ENCODE measurements at places on chromosomes 11 and 22. TPM values are rescaled to one million over a fixed set of nuclear protein-coding genes. Genes with fewer than 3 reads are reported as not detected.

FLRT1 gene
- 0.05 TPM for total RNA-seq

DGCR6 gene
- total RNA-seq = 1.2 TPM

MEI1 gene
- 9.2 TPM for total RNA-seq

- H3K36me3 ChIP-seq = no peaks in the 10 kb centered on the region
- no peak overlapping the region for H3K4me3 ChIP-seq
- no peak overlapping the region for H3K27ac ChIP-seq
- H3K27me3 ChIP-seq = no peaks in the 10 kb centered on the region
Measured at GRCh38 chr11:106398502-106399075, 321.1 kb downstream of the AASDHPPT start.

GRCh38 chr22:38824585-38824984, 19.2 kb downstream of the NPTXR start:
- DNase-seq = peak; percentile 70
- H3K36me3 ChIP-seq = no peaks in the 10 kb centered on the region
- H3K4me1 ChIP-seq = no peaks in the 10 kb centered on the region
- no peak overlapping the region for H3K4me3 ChIP-seq
- H3K27me3 ChIP-seq = no peaks in the 10 kb centered on the region
- H3K27ac ChIP-seq = no peak overlapping the region

DNA sequence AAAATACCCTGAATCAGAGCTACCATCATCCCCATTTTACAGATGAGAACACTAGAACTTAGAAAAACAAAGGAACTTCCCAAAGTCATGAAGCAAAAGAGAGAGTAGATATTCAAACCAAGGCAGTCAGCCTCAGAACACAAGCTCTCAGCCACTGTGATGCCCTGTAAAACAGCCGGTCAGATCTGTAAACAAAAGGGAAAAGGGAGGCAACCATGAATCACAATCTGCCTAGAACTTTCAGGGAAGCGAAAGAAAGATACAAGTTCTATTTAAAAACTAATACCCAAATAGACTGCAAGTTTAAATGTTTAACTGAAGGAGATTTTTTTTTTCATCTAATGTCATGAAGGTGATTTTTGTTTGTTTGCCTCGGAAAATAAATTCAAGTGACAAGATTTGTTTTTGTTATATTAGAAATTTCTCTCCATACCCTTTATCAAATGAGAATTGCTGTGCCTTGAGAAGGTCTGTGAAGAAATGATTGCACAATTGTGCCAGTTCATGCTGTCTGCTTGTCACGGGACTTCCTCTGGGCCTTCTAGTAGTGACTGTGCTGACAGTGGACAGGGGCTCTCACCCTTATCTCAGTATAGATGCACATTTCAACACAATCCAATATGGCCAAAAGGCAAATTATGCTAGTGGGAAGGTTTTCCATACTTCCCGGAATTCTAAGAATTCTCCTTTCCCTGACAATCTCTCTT, 11.7 kb downstream of the SAA1 start:
- H3K27ac ChIP-seq = no peak overlapping the region
- H3K4me3 ChIP-seq = no peak overlapping the region
- no peaks in the 10 kb centered on the region for H3K27me3 ChIP-seq
- DNase-seq = no peak

GRCh38 chr11:95485115-95485900, 254.3 kb upstream of the SESN3 start:
- H3K4me1 ChIP-seq = no peaks in the 10 kb centered on the region
- H3K4me3 ChIP-seq = no peak overlapping the region
- DNase-seq = no peak
- no peaks in the 10 kb centered on the region for H3K36me3 ChIP-seq
- no peak overlapping the region for H3K27ac ChIP-seq

DNA sequence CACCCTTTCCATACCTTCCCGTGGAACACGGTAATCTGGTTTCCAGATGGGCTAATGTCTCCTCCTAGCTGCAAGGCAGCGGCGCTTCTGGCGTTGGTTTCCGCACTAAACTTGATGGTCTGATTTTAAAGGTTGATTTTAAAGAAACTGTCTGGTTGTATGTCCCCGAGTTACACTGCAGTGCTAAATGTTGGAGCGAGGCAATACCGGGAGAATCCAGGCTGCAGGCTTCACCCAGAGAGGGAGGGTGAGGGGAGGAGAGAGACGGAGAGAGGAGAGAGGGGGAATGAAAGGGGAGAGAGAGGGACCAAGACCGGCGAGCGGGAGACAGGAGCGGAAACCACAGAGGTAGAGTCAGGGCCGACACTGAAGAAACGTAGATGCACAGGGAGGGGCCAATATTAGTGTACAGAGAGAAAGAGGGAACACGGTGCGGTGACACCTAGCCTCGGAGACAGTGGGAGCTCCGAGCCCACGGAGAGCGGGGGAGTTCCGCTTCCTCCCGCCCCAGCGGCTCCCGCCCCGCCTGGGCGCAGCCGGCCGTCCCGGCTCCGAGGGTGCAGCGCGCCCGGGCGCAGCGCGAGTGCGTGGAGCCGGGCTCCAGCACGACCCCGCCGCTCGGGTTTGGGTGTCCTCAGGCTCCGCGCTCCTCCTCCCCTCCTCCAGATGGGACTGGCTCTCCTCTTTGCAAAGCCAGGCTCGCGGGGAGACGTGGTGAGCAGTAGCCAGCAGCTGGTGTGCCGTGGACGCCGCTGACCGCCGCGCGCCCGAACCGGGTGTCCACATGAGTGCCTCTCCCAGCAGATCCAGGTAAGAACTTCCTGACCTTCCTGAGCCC, 71.9 kb upstream of the GRAMD1B start:
- peak overlapping the region; percentile 49 for H3K4me3 ChIP-seq
- H3K36me3 ChIP-seq = no peaks in the 10 kb centered on the region
- no peak for DNase-seq
- peaks cover 52% of the 10 kb centered on the region for H3K4me1 ChIP-seq
- peaks cover 4% of the 10 kb centered on the region for H3K27me3 ChIP-seq

- no peaks in the 10 kb centered on the region for H3K27me3 ChIP-seq
- no peak for DNase-seq
- no peak overlapping the region for H3K4me3 ChIP-seq
Measured at GRCh38 chr22:35489239-35489638, 51.4 kb upstream of the RASD2 start.

GRCh38 chr11:112506852-112507251, 246.2 kb upstream of the PLET1 start:
- no peak overlapping the region for H3K27ac ChIP-seq
- H3K4me1 ChIP-seq = no peaks in the 10 kb centered on the region
- H3K4me3 ChIP-seq = no peak overlapping the region
- H3K27me3 ChIP-seq = no peaks in the 10 kb centered on the region
- DNase-seq = no peak
